ENCODE measurements at places on chromosomes 6 and 20.

DNA sequence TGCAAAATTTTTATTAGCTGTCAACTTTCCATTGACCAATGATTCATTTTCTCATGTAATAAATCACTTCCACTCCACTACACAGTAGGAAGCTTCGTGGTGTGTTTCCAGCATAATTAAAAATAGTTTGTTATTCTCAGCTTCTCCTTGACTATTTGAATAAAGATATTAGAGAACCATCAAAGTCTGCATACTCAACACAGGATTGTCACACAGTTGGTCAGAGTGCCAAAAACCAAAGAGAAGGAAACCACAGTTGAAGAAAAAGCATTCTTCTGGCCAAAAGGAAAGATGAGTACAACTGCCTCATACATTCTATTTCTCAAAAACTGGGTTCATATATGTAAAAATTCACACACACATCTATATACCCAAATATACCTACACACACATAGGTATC lies 455.1 kb upstream of the HSF2 start:
- no peak for DNase-seq

GRCh38 chr20:47922269-47922668 lies 137.0 kb upstream of the SULF2 start:
- no peak for DNase-seq

DNA sequence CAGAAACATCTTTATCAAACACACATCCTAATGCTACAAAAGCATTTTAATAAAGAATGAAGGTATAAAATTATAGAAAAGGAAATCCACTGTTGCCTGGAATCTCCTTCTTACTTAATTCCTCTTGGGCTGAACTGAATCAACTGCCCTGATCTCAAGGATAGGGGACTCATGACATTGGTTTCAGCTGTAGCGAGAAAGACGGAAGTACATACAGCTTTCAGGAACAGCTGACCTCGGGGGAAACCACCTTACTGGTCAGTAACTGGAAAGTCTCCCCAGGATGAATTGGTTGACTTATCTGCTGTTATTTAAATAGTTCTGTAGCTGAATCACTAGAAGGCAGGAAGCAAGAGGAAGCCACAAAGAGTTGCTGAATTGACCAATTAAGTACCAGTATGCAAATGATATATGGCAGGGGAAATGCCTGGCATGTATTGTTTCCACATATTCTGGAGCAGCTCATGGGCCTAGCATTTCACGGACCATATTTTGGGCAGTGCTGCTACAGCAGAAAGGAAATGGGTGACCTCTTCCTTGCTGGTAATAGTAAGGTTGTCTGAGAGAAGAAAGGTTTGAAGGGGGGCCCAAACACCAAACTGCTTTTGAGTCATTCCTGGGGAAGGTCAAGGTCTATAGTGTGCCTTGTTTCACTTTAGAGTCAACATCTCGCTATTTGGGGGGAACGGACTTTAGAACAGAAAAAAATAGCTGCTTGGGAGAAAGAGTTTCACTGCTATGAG lies 43.7 kb upstream of the MAP7 start:
- no peak for DNase-seq

DNA sequence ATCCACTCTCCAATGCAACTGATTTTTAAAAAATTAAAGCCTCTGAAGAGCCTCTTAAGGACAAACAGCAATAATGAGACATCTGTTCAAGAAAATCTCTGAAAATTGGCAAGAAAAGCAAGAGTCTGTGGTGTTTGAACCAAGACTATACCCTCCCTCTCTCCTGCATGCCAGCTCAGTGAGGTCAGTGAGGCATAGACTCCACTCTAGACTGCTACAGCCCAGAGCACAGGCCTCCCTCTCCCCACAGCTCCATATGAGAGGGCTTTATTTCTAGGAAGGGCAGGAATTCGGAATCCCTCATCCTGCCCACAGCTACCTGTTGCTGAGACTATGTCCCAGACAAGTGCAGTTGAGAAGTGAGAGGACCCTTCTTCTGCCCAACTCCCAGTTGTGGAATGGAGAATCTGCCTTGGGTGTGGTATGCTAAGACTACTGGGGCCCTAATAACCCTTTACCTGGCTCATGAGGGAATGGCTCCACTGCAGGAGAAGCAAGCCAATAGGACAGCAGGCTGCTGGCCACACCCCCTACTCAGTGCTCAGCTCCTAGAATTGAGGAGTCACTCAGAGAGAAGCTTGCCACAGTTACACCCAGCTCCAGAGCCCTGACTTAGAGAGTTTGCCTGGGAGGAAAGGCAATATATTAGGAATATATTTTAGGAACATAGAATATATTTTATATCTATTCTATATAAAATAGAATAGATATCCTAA lies 22.7 kb upstream of the HLA-DQA1 start:
- no peak for DNase-seq

DNA sequence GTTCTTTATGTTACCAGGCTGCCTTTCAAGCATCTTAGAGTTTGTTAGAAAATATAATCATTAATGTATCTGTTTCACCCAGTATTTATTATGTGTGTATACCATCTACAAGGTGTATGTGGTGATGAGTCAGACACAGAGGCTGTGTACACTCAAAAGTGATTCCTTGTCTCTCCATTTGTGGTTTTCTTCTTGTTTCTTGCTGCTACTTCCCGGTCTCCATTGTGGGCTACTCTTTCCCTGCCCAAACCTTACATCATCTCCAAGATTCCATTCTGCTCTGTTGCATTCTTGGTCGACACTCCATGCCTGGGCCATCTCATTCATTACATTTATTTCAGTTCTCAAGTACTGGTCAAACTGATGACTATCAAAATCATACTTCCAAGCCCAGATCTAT lies 182.2 kb upstream of the STXBP5 start:
- no peak for DNase-seq
